ENCODE measurements at places on chromosomes 13 and 19.

DNA sequence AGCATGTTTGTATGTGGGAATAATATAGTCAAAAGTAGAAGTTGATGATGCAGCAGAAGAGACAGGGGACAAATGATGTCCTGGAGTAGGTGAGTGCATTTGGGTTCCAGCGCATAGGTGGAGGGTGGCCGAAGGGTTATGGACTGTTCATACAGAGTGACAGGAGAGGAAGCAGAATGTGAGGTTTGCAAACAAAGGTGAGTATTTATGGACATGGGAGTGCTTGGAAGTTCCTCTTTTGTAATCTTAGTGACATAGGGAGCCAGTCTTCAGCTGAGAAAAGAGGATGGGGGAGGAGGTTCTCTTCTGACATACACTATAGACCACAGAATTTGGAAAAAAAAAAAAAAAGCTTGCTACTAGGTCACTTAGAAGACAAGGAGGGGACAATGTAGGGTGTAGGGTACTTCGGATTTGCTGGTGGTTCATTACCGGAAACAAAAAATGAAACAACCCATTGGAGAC lies 331.6 kb downstream of the DLEU7 start:
- DNase-seq, result no peak

GRCh38 chr19:990119-990571 lies 6.0 kb downstream of the WDR18 start:
- no peak for DNase-seq

DNA sequence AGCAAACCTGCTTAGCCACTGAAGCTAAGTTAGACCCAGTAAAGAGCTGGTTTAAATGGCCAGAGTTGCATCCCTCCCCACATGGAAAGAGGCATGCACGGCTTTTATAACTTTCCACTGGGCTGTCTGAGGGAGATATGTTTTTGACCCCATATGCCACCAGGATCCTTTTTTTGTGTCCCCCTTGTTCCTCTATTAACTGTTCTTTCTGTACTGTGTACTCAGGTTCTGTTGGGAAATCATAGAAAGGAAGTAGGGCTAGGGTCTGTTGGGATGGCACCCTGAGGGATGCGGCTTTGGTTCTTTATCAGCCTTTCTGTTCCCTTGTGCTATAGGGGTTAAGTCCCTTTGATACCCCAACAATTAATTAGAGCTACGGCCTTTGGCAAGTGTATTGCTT lies 12.2 kb upstream of the TM9SF2 start:
- DNase-seq, result no peak

DNA sequence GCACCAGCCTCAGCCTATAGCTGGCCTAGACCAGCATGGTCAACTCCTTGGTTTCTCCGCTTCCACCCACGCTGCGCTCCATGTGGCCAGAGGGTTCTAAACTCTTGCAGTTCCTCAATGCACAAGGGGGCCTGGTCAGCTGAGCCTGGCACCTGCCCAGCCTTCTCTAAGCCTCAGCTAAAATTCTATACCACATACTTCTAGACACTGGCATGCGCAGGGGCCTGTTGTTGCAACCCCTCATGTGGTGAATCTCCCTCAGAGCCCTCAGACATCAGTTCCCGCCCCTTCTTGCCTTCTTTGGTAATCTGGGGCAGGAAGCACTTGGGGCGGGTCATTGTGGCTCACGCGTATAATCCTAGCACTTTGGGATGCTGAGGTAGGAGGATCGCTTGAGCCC lies 19.7 kb upstream of the LDLR start:
- DNase-seq, result no peak

DNA sequence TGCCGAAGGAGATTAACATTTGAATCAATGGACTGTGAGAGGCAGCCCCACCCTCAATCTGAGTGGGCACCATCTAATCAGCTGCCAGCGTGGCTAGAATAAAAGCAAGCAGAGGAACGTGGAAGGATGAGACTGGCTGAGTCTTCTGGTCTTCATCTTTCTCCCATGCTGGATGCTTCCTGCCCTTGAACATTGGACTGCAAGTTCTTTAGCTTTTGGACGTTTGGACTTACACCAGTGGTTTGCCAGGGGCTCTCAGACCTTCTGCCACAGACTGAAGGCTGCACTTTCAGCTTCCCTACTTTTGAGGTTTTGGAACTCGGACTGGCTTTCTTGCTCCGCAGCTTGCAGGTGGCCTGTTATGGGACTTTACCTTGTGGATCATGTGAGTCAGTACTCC lies 14.7 kb downstream of the NHLRC3 start:
- DNase-seq, result no peak

DNA sequence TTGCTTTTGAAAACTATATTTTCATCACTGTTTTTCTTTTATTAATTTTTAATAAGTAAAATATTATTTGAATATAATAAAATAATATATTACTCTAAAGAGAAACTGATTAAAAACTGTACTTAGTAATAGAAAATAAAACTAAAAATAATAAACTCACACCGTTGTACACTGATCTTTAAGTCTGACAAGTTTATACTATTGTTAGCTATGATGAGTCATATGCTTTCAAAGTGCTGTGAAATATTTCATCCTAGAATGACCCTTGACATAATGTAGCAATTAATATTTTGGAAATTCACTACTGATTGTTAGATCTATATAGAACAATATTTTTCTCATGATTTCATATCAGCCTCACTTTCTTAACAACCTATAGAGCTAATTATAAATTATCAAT lies 1040.6 kb upstream of the SPRY2 start:
- DNase-seq, result no peak
